ENCODE measurements at places on chromosomes 7 and 10.

DNA sequence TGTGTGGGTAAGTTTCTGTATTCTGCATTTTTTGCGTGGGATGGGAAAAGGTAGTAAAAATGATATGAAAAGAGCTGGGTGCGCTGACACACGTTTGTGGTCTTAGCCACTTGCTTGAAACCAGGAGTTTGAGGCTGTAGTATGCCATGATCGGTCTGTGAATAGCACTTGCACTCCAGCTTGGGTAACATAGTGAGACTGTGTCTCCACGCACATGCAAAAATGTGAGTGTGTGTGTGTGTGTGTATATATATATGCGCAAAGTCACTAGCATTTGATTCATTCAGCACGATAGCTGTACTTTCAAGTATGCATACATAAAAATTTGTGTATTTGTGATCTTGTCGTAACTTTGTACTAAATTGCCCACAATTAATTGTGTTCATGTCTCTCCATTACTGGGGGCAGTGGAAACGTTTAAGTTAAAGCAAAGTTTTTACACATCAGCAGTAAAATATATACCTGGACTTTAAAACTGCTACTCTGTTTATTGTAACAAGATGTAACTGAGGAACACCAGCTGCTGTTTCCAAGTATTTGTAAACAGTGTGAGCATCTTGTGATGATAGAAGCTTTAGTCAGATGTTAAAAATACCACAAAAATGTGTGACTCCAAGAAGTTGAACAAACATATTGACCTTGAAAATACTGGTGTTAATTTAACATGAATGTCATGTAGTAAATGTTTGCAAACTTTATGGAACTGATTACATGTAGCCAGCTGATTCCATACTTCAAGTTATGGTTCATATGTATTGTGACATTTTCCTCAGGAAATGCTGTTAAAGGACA lies 1.6 kb downstream of the ZRANB1 start:
- no peaks in the 10 kb centered on the region for H3K27me3 ChIP-seq
- no peak for DNase-seq
- no peak overlapping the region for H3K27ac ChIP-seq
- no peaks in the 10 kb centered on the region for H3K4me1 ChIP-seq
- no peaks in the 10 kb centered on the region for H3K36me3 ChIP-seq
- no peak overlapping the region for H3K4me3 ChIP-seq

DNA sequence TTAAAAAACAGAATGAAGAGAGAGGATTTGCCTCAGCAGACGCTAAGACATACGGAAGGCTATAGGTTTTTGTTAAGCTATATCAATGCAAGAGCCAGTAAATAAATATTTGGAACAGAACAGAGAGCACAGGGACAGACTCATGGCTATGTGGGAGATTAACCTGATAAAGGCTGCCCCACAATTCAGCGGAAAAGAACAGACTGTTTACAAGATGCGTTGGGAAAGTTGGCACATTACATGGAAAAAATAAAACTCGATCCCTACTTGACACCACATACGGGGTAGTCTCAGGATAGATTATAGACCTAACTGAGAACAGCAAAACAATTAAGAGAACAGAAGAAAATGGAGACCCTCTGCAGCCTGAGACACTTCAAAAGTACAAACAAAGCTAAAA lies 10.8 kb downstream of the KCNH2 start:
- no peaks in the 10 kb centered on the region for H3K27me3 ChIP-seq
- H3K4me1 ChIP-seq = peaks cover 14% of the 10 kb centered on the region
- no peak overlapping the region for H3K4me3 ChIP-seq
- no peaks in the 10 kb centered on the region for H3K36me3 ChIP-seq
- no peak overlapping the region for H3K27ac ChIP-seq

GRCh38 chr10:124739119-124739921 lies 4.9 kb downstream of the FAM53B start:
- H3K4me3 ChIP-seq = no peak overlapping the region
- no peak for DNase-seq
- no peaks in the 10 kb centered on the region for H3K36me3 ChIP-seq
- H3K27ac ChIP-seq = peak overlapping the region; percentile 90

DNA sequence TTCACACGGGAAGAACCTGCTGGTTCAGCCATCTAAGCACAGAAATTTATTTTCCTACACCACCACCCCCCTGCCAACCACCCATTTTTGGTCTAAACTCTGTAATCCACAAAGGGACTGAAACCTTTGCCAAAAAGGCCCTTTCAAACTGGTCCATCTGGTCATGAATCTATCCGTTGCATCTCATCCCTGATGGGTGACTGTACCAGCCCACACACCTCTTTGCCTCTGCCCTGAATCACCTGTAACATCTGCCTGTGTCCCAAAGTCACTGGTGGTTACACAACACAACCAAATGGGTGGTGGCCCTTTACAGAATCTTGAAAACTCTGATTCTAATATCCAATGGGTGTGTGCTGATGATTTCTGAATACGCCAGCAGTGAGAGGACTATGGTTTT lies 503.4 kb downstream of the PARD3 start:
- no peaks in the 10 kb centered on the region for H3K36me3 ChIP-seq
- H3K4me1 ChIP-seq = no peaks in the 10 kb centered on the region
- no peaks in the 10 kb centered on the region for H3K27me3 ChIP-seq
- H3K27ac ChIP-seq = no peak overlapping the region
- no peak overlapping the region for H3K4me3 ChIP-seq

GRCh38 chr10:78650122-78650521 lies 418.6 kb upstream of the ZMIZ1 start:
- no peaks in the 10 kb centered on the region for H3K27me3 ChIP-seq
- no peak overlapping the region for H3K4me3 ChIP-seq
- DNase-seq = no peak
- no peak overlapping the region for H3K27ac ChIP-seq

DNA sequence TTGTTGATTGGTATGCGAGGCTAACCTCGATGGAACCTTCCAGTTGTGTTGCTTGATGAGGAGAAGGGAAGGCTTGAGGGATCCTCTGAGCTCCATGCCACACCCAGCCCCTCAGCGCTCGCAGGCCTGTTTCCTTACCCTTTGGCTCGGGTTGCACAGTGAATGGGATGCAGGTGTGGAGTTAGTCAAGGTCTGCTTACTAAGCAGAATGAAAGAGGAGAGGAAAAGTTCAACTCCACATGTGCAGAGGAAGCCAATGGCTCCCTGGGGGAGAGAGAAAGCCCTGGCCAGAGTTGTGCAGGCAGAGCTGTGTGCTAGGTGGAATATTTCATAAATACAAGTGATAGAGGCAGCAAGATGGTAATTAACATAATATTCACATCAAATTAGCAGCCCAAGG lies 85.5 kb downstream of the JCAD start:
- H3K27me3 ChIP-seq = no peaks in the 10 kb centered on the region
- no peak for DNase-seq
- no peaks in the 10 kb centered on the region for H3K4me1 ChIP-seq
- no peak overlapping the region for H3K4me3 ChIP-seq

- no peak overlapping the region for H3K27ac ChIP-seq
- H3K36me3 ChIP-seq = no peaks in the 10 kb centered on the region
- peaks cover 59% of the 10 kb centered on the region for H3K27me3 ChIP-seq
- no peak for DNase-seq
Measured at GRCh38 chr10:23201837-23202236, 9.7 kb downstream of the PTF1A start.

DNA sequence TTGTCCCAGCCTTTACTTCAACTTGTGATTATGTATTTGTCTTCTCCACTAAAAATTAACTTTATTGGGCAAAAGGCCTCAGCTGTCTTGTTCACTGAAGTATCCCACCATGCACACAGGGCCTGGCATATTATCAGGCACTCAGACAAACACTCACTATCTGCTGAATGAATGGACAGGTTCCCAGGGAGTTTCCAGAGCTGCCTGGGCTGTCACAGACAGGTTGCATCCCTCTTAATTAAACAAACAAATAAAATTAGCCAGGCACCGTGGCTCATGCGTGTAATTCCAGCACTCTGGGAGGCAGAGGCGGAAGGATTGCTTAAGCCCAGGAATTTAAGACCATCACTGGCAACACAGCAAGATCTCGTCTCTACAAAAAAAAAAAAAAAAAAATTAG lies 1.5 kb upstream of the TSPAN14 start:
- no peak overlapping the region for H3K27ac ChIP-seq
- peaks cover 18% of the 10 kb centered on the region for H3K4me1 ChIP-seq
- H3K4me3 ChIP-seq = no peak overlapping the region

Data from kidney (tissue), 22 donors.